ENCODE measurements at places on chromosomes 4 and X.

DNA sequence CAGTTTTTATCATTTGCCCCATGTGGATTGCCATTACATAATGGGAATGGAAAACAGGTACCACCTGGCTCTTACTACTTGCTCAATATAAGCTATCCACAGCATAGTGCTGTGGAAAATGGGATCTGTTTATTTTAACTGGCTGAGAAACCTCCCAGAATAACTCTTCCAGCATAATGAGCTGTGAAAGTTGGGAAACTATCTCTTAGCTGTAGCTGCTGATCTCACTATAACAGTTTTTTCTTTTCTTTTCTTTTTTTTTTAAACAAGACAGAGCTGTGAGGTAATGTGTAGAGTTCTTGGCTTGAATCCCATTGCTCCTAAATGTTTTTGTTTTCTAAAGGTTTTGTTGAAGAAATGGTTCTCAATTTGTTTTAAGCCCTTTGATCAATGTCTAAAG lies 988.3 kb downstream of the PCDH19 start:
- DNase-seq, result no peak

DNA sequence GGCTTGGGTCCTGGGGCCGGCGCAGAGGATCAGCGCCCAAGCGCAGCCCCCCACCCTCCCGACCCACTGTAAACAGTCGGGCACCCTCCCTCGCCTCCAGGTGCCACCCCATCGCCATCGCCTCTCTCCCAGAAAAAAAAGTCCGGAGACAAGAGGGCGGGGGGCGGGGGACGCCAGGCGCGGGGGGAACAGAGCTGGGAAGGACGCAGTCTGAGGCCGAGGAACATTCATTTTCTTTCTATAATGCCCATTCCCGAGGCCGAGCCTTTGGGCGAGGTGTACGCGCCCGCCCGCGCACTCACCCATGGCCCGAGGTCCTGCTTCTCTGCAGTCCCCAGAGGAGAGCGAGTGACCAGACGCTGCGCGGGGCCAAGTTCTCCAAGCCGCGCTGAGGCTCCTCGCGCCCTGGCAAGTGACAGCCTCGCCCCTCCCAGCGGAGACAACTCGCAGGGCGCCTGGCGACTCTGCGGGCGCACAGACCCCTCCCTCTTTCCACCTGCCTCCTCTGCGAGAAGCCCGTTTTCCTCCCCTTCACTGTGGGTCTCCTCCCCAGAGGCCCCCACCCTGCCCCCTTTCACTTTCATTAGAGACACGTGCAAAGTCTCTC lies 63.5 kb upstream of the WDR17 start:
- DNase-seq, result no peak

DNA sequence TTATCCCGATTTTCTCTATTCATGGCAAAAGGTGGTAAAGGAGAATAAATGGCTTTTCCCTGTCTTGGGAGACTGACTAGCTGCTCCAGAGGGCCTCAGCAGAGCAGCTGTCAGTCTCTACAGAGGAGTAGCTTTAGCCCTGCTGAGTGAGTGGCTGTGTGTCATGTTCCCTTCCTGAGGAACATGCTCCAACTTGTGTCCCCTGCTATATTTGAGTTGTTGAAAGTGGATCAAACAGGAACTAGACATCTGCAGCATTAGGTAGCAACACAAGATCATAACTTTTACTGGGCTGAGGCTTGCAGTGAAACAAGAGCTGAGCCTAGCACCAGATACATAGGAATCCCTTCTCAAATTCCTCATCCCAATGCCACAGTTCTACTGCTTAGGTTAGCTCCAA lies 26.7 kb upstream of the PLAC1 start:
- DNase-seq, result no peak

DNA sequence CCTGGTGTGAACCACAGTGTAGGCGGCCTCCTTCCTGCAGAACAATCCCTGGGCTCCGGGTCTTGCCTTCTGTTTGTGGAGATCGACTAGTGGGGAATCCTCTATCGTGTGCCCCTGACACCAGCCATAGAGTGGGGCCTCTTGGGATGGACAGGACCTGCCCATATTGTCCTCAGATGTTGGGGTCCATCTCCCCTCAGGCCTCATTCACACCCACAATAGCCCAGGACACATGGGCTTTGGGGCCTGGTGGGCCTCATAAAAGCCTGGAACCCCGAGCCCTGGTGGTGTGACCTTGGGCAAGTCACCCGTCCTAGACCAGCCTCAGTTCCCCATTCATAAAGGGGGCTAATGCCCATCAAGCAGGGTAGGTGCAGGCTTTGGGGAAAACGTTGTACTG lies 13.2 kb upstream of the GAGE10 start:
- no peak for DNase-seq

GRCh38 chr4:121701263-121701662 lies 4.5 kb upstream of the ANXA5 start:
- no peak for DNase-seq

- DNase-seq, result no peak
These were observed 35.3 kb downstream of the NALF2 start for GRCh38 chrX:69539437-69539836.

DNA sequence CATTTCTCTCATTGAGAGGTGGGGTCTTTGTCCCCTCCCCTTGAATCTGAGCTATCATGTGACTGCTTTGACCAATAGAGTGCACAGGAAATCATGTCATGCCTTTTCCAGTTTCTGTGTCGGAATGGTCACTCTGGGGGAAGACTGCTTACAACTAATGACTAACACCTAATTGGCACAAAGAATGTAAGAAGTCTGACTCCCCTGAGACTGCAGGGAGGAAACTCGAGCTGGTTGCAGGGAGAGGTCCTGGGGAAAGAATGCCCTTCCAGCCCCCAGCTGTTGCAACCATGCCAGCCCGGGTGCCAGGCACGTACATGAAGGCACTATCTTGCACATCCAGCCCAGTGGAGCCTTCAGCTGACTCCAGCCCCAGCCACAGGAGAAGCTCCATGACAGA lies 254.2 kb downstream of the DHX15 start:
- no peak for DNase-seq

DNA sequence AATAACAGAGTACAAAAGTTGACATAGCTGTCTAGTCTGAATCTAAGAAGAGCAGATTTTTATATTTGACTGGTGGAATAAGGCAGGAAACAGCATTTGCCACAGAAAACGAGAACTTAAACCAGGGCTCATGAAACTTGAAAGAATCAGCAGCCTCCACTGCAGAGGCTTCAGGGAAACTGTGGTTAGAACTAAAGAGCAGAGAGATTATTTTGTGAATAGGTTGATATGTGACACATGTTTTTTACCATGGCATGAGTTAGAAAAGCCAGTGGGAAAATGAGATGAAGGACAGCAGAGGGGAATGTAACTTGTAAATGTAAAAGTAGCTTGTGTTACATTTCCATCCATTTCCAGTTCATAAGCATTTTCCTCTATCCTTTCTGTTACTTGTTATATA lies 63.7 kb upstream of the CAMK2D start:
- DNase-seq, result no peak

- no peak for DNase-seq
These were observed 636.5 kb upstream of the SLIT2 start for GRCh38 chr4:19615086-19615689.

DNA sequence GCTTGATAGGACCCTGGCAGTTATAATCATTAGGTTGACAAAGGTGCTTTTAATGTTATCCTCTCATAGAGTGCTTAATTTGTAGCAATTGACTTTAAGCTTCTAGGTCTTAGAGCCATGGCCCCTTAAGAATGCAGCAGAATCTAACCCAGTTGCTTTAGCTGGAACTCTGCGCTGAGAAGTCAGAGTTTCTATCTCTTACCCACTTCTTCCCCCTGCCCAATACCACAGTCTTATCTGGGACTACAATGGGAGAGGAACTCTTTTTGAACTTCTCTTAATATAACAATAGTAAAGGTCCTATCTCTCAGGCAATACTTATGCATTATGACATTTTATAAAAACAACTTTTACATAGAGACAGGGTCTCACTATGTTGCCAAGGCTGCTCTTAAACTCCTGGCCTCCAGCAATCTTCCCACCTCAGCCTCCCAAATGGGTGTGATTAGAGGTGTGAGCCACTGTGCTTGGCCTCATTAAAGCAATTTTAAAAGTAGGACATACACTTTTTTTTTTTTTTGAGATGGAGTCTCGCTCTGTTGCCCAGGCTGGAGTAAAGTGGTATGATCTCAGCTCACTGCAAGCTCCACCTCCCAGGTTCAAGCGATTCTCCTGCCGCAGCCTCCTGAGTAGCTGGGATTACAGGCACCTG lies 1.8 kb downstream of the TLR10 start:
- no peak for DNase-seq

DNA sequence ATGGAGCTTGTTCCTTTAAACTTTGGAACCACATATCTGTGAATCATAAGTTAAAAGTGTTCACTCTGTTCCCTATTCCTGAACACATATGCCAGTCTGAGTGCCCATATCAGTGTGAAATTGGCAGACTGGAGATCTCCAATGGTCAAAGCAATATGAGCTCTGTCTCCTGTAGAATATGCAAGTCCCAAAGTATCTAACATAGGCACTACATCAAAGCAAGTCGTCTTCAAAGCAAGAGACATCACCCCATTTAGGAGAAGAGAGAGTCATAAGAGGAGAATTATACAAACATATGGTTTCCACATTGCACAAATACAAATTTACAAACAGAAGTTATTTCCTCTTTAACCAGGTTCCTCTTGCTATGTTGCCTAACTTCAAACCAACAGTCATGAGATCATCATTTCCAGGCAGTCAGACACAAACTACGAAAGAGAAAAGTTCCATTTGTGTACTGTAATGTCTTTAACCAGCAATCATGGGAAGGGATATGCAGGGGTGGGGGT lies 9.9 kb upstream of the GK start:
- DNase-seq, result no peak

- no peak for DNase-seq
These were observed 616.8 kb downstream of the BCOR start for GRCh38 chrX:39480963-39481362.

DNA sequence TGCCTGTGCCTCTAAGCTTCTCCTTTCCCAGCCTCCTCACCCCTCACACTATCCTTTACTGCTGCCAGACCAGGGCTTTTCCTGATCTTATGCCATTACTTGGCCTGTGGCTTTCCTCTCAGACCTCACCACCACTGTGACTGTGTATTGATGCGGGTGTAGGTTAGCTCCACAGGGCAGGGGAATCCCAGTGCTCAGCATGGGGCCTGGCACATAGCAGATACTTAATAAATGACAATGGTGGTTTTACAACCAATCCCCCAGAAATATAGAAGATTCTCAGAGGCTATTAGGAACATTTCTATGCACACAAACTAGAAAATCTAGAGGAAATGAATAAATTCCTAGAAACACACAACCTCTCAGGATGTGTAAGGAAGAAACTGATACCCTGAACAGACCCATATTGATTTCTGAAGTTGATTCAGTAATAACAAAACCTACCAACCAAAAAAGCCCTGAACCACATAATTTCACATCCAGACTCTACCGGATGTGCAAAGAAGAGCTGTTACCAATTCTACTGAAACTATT lies 129.6 kb upstream of the QRFPR start:
- DNase-seq, result no peak

DNA sequence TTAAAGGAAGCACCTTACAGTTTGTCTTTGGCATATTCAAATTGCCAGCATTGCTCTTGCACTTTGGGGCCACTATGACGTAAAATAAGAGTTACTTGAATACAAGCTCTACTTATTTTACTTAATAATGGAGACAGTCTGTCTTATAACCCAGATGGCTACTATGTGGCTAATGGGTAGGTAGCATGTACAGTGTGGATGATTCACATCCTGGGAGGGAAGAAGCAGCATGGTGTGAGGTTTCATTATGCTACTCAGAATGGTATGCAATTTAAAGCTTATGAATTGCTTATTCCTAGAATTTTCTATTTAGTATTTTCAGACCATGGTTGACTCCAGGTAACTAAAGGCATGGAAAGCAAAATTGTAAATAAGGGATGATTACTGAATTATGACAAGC lies 761.8 kb upstream of the ATOH1 start:
- no peak for DNase-seq

DNA sequence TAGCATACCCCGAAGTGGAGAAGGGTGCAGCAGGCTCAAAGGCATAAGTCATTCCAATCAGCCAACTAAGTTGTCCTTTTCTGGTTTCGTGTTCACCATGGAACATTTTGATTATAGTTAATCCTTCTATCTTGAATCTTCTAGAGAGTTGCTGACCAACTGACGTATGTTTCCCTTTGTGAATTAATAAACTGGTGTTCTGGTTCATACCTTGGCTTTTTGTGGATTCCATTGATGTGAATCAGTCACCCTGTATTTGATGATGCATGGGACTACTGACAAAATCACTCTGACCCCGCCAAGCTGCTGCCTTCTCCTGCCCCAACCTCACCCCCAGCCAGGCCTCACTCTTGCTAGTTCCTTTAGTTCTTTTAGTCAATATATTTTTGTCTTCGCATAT lies 32.7 kb downstream of the F9 start:
- no peak for DNase-seq

- DNase-seq, result peak; percentile 87
These were observed at the start of gene FAM3A for GRCh38 chrX:154515966-154516655. Gene FAM3A, minus strand, starts transcription at chrX:154516232. Its CDS starts 460 bp downstream, at chrX:154515772.

GRCh38 chrX:111007238-111007637 lies 88.8 kb upstream of the PAK3 start:
- no peak for DNase-seq

- no peak for DNase-seq
These were observed 50.6 kb upstream of the ANKRD17 start for GRCh38 chr4:73309211-73309610.

GRCh38 chr4:119692001-119692400 lies 63.4 kb upstream of the PDE5A start:
- DNase-seq, result no peak

DNA sequence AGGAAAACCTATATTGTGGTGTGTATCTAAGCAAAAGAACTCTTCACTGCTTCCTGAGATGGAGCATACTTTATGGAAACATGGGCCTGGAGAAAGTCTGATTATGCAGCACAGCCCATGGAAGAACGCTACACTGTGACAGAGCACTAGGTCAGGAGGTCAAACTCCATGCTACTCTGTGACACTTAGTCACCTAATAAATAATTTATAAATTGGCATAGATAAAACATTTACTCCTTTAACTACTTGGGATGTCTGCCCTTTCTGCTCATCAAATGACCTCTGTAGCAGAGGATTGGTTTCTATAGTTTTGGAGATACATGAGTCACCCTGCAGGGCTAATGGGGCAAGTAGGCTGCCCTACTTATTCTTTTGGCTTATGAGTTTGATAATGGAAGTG lies 134.7 kb upstream of the BANK1 start:
- no peak for DNase-seq

DNA sequence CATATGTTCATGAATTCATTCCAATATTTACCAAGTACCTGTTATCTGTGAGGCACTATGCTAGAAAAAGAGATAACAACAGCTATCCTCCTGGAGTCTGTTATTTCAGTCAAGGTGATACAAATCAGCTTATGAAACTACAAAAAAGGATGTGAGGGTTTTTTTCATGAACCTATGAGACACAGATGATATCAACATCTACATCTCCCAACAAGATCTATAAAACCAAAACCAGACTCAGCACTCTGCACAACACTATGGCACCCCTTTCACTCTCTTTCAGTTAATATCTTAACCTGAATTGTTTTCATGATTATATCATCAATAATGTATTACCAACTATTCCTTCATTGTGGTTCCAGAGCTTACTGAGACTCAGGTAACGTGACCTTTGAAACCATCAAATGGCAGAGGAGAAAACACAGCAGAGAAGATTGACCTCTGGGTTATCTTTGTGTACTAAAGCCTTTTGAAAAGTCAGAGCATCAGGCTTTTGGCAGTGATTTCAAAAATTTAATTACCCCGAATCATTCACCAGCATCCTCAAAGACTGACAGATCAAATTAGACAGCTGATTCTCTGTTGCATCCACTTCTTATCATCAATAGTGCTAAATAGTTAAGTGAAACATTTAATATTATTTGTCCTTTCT lies 244.6 kb upstream of the FTHL17 start:
- DNase-seq, result no peak

GRCh38 chr4:189660722-189661360 lies 279.8 kb upstream of the FRG1 start:
- DNase-seq, result no peak
